ENCODE measurements at places on chromosomes 2 and 18.

GRCh38 chr2:182435754-182436153, 8.9 kb upstream of the PDE1A start:
- peak; percentile 5 for DNase-seq

GRCh38 chr2:9274701-9275343, 68.2 kb downstream of the ASAP2 start:
- DNase-seq: no peak

DNA sequence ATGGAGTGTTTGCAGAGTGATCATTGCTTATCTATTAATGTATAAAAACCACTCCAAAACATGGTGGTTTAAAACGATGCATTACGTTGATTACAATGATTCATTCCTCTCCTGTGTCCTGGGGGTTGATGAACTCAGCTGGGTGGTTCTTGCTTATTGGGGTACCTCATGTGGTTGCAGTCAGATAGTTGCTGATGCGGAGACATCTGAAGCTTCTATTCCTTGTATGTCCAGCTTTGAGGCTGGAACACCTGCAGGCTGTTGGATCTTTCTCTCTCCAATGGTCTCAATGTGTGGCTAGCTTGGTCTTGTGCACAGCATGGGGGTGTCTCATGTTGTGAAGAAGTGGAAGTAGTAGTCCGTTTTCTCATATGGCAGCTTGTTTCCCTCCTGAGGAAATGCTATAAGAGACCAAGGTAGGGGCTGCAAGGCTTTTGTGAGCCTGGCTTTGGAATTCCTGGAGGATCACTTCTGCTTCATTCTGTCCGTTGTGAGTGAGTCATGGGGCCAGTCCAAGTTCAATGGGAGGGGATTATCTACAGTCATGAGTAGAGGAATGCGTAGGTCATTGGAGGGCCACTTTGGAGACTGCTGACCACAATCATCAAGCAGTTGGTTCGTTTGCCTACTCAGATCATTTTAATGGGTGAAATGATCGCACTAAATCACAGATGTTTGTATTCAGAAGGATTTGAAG, 601.0 kb downstream of the SLC4A3 start:
- peak; percentile 95 for DNase-seq

DNA sequence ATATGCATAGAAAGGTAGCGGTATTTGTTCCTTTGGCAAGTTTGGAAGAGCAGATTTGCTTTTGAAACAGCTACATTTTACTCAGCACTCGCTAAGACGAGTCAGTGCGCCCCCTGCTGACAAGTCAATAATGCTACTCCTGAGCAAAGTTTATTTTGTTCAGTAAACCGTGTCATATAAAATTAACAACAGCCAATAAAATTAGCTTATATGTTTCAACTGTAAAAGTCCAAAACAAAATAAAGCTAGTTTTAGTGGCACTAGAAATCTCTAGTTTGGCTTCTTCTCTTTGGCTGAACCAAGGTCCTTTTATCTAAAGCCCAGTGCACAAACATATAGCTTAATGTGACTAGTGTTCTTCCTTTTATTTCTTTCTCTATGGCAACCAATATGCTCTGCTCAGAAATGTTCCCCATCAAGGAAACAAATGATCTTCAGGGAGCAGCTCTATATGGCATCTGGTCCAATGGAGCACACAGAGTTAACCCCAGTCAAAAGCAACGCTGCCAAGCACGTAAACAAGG, 4.2 kb upstream of the POU3F3 start:
- peak; percentile 54 for DNase-seq

DNA sequence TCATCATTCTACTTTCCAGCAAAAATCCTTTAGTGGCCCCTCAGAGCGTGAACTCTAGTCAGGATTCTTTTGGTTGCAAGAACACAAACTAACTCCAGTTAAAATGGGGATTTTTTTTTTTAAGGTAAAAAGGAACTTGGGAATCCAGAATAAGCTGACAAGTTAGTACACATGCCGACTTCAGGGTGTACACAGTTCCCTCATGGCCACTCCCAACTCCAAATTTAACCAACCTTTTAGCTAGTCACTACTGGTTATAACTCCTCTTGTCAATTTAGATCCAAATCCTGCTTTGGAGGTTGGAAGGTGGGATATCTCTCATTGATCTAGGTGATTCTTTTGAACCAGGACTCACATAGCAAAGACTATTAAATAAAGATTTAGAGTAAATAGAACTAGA, 5.0 kb upstream of the PGAP1 start:
- no peak for DNase-seq

- DNase-seq: no peak
These were observed 211.6 kb downstream of the ANKRD30B start for GRCh38 chr18:14959550-14959949.

DNA sequence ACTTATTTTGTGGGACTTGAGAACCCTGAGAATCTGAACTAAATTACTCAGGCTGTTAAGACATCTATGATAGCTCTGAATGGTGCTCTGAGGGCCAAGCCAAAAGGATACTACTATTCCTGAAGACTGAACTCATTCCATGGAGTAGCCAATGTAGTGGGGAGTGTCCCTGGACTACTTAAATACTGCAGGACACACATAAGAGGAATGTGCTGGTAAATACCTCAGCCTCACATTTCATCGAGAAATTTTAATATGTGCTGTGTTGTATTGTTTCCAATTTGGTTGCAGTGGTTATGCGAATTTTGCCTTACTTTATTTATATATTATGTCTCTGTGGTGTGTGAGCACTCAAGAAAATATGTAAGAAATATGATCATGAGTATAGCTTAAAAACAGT, 264.4 kb upstream of the FIGN start:
- peak; percentile 82 for DNase-seq

DNA sequence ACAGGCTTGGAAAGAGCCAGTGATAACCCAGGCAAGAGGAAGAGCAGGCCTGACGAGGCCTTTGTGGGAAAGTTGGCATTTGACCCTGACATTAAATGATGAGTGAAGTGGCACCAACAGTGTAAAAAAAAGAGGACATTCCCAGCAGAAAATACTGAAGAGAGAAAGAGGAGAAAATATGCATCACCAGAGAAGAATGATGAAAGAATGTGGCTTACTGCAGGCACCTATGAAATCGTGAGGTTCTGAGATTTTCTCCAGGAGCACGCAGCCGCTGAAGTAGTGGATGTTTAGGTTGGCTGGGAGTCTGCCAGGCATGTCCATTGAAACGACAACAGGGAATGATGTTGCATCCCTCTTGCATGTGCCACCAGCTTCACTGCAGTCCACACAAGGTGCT, 13.8 kb downstream of the EHD3 start:
- DNase-seq: peak; percentile 13

DNA sequence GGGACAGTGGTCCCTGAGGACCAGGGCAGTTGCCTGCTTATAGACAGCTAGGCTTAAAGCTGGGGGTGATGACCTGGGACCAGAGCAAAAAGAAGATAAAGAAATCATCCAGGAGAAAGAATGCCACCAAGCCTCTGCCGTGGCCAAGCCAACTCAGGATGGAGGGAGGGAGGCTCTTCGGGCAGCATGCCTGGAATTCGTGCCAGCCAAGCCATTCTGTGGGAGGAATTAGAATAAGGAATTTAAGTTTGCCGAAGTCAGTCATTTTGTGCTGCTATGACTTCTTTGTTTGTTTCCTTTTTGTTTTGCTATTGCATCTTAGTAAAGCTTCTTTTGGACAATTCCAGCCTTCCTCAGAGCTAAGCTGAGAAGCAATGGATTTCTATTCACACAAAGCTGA, 124.1 kb downstream of the EN1 start:
- DNase-seq: peak; percentile 70

- peak; percentile 41 for DNase-seq
These were observed 178.0 kb downstream of the SH3BP4 start for GRCh38 chr2:235129850-235130249.

GRCh38 chr2:33091541-33092123, 144.9 kb downstream of the LTBP1 start:
- no peak for DNase-seq

GRCh38 chr2:41720331-41721251, 327.2 kb upstream of the PKDCC start:
- no peak for DNase-seq

DNA sequence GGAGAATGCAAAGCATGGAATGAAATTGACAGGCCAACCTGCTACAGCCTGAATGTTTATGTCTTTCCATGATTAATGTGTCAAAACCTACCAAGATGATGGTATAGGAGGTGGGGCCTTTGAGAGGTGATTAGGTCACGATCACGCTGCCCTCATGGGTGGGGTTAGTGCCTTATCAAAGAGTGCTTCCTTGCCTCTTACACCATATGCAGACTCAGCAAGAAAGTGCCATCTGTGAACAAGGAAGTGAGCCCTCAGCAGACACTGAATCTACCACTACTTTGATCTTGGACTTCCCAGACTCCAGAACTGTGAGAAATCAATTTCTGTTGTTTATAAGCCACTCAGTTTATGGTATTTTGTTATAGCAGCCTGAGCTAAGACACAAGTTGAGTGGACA, 147.5 kb upstream of the BCL2L11 start:
- no peak for DNase-seq

- peak; percentile 62 for DNase-seq
These were observed 106.8 kb upstream of the FN1 start for GRCh38 chr2:215542690-215543089.

GRCh38 chr2:84969511-84970209, 1.3 kb upstream of the KCMF1 start:
- no peak for DNase-seq

DNA sequence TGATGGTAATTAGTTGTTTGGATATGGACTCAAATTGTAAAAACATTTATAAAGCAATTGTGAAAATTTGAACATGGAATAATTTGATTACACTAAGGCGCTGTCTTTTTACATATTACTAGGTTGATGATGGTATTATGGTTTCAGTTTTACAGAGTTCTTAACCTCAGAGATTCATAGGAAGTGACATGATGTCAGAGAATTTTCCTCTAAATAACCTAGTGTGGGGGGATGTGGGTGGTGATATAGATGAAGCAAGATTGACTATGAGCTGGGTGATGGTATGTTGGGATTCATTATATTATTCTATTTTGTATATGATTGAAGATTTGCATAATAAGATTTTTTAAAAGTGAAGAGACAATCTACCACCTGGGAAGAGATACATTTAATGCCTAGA, 45.9 kb upstream of the ATP5MC3 start:
- DNase-seq: no peak

- DNase-seq: no peak
These were observed 69.5 kb upstream of the PELI1 start for GRCh38 chr2:64213532-64214275.

- DNase-seq: no peak
These were observed 17.6 kb downstream of the SOWAHC start for GRCh38 chr2:109631741-109632140.

DNA sequence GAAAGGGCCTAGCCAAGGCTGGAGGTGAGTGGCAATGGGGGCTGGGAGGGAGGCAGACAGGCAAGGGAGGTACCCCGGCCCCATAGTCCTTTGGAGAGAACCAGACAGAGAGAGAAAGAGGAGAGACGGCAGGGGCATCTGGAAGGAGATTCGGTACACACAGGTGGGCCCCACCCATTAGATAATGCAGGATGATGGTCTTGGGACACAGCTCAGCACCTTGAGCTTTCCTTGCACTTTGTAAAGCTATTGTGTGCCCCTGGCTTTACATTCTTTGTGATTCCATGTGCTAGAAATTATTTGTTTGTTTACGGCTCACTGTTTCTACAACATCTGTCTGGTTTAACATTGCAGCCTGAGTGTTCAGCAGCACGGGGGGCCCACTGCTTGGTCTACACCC, 83.1 kb downstream of the CTAGE1 start:
- no peak for DNase-seq

DNA sequence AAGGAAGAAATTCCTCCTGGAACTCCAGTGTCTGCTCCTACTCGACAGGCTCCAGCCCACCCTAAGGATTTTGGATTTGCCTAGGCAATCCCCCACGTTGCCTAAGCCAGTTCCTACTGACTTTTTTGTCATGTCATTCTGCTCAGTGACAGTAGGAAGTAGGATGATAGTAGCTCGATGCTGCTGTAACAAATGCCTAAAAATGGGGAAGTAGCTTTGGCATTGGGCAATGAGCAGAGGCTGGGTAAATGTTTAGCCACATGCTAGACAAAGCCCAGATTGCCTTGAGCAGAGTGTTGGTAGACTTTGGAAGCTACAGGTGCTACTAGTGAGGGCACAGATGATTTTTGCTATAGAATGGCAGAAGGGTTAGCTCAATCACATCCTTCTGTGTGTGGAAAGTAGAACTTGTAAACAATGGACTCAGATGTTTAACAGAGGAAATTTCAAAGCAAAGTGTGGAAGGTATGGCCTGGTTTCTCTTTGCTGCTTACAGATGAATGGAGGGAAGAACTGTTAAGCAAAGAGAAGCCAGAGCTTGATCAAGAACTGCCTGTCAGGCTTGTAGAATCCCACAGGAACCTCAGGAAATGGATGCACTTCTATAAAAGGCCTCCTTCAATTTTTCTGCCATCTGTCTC, 154.8 kb downstream of the RNF144A start:
- no peak for DNase-seq

GRCh38 chr18:44309185-44309584, 371.5 kb upstream of the SETBP1 start:
- DNase-seq: peak; percentile 91

GRCh38 chr18:8333961-8334360, 275.3 kb upstream of the RAB12 start:
- no peak for DNase-seq

GRCh38 chr2:104889291-104889959, 35.5 kb downstream of the POU3F3 start:
- no peak for DNase-seq

- DNase-seq: no peak
These were observed 156.1 kb downstream of the MGAT5 start for GRCh38 chr2:134410006-134410405.

DNA sequence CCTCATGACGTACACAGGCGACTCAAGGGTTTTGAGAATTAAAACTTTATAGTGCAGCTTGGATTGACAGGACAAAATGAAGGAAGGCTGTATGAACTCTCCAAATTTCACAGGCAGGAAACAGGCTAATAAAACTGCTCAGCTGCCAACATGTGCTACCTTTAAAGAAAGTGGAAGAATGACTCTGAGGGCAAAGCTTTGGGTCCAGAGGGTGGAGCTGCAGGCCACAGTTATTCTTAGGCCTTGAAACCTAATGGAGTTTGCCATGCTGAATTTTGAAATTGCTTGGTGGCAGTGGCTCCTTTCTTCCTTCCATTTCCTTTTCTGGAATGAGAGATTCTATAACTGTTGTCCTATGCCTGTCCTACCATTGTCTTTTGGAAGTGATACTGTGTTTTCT, 34.8 kb downstream of the HAT1 start:
- DNase-seq: peak; percentile 3

- DNase-seq: no peak
These were observed 717.2 kb downstream of the RNF144A start for GRCh38 chr2:7634409-7634808.
